ENCODE measurements at places on chromosomes 6 and 20.

GRCh38 chr6:121439475-121439874 lies 4.0 kb downstream of the GJA1 start:
- no peak for DNase-seq

- DNase-seq, result no peak
Observed at GRCh38 chr6:139361211-139361610, 13.2 kb downstream of the CITED2 start.

GRCh38 chr6:134134654-134135053 lies 82.2 kb upstream of the SLC2A12 start:
- no peak for DNase-seq

DNA sequence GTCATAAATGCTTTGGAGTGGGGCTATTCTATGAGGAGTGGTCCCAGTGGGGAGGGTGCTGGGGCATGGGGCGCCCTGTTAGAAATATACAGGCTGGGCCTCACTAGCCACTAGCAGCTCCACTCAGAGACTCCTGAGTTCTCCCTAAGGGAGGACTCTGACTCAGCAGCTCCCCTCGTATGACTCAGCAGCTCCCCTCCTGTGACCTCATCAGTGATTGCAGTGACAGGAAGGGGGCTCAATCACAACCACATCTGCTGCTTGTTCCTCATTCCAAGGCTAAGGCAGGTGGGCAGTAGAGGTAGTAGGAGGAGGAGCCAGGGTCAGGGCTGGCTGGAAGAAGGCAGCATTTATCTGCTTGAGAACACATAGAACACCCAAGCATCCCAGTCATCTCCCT lies 73.7 kb downstream of the PRND start:
- peak; percentile 33 for DNase-seq

All from activated CD4-positive, alpha-beta T cell treated with anti-CD3 and anti-CD28 coated beads for 4 hours (primary cell).